DMS53 (cell line): ENCODE measurements at places on chromosomes 1 and 21.

DNA sequence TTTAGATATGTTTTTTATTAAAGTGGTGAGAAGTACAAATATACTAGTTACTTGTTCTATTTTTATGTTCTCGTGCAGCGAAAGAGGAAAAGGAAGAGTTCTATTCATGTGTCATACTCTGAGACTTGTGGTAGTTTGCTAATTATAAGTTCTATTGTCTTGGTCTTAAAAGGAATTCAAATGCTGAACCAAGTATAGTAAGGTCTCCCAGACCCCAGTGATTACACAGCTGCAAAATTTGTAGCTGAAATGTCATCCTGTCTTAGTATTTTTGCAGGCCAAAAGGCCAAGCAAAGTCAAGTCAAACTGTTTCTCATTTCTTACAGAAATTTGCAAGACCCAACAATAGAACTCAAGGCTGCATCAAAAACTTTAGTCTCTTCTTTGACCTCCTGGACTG is 268.7 kb downstream of the CHRM3 start:
- no peak for DNase-seq

GRCh38 chr1:39721664-39722063 is 17.0 kb upstream of the PPIE start:
- peak; percentile 30 for DNase-seq

DNA sequence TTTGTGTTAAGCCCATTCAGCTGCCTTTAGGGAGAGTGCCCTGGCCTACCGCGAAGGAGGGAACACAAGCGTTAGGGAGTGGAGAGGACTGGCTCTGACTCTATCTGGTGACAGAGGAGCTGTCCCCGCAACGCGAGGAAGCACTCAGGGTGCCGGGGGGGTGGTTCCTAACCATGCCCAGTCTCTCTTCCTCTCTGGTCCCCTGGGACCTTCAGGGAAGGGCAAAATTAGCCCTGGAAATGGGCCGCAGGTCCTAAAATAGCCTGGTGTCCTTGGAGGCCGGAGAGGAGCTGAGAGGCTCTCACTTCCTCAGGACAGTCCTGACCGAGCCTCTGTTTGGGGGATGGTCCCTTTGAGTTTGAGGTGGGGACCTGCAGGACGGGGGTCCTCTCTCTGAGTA is 5.8 kb downstream of the SLC45A1 start:
- DNase-seq = no peak

DNA sequence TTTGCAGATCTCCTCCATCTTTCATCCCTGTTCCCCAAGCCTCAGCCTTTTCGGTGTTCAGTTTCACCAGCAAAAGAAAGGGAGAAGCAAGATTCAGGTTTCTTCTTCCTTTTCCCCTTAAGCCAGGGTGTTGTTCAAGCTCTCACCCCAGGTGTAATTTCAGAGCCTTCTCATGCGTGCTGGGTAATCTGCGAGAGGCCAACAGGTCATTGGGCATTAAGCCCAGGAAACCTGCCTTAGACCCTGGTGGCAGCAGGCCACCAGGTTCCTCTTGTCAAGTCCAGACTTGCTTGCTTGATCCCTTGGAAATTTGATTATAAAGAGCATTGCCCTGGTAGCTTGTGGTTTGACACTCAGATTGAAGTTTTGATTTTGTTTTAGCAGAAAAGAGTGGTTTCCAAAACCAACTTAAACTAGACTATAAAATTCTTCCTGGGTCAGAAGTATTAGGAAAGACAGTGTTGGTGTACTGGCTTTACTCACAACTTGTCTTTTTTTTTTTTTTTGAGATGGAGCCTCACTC is 6.9 kb downstream of the AKR1A1 start:
- DNase-seq = no peak

- DNase-seq = no peak
Measured at GRCh38 chr1:203276408-203276807, 28.9 kb upstream of the BTG2 start.

- DNase-seq = no peak
Measured at GRCh38 chr1:36132029-36132428, 7.0 kb upstream of the COL8A2 start.

- no peak for DNase-seq
Measured at GRCh38 chr21:36663033-36663855, 35.7 kb upstream of the SIM2 start.

GRCh38 chr1:208919371-208919770 is 664.1 kb upstream of the CAMK1G start:
- DNase-seq = peak; percentile 33

DNA sequence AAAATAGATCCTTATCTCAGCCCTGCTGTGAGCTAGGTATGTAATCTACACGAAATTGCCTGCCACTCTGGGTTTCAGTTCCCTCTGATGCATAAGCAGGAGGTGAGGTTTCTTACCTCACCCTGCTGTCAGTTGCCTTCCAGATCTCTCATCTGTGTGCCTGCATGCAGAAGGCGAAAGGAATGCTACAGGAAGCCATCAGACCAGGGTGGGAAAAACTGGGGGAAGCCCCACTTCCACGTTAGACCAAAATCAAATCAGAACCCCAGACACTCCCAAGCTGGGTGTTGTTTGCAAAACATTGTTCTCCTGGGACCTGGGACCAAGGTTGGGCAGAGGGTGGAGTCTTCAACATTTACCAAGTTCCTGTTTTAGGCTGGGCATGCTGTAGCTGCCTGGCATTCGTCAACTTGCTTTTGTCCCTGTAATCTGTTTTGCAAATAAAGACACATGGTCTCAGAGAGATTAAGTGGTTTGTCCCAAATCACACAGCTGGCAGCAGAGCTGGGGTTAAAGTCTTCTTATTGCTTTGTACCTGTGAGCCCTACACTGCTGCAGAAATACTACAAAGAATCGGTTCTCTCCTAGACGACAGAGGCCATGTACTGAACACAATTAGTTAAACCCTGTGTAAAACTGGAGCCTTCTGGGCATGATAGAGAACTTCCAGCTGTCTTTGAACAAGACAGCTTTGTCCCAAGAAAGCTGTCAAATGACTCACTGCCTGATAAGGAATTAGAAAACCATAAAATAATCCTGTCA is 389.7 kb upstream of the RUNX1 start:
- DNase-seq = no peak

- DNase-seq = peak; percentile 69
Measured at GRCh38 chr21:31198575-31198974, 145.5 kb downstream of the TIAM1 start.

GRCh38 chr1:162649583-162649982 is 17.3 kb downstream of the DDR2 start:
- no peak for DNase-seq

DNA sequence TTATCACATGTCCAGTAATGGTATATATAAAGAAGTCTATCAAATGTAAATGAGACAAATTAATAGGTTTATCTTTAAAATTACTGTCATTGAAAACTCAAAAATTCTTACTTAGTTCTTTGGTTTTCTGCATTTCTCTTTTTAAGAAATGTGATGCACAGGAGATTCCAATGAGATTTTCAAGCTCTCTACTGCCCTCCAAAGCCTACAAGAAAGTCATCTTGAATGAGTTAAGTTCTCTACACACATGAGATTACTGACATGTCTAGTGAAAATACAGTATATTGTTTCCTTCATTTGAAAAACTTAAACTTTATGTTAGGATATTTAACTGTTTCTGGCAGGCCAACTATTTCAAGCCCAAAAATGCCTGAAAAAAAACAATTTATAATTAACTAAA is 68.8 kb downstream of the ITGB3BP start:
- DNase-seq = peak; percentile 38

DNA sequence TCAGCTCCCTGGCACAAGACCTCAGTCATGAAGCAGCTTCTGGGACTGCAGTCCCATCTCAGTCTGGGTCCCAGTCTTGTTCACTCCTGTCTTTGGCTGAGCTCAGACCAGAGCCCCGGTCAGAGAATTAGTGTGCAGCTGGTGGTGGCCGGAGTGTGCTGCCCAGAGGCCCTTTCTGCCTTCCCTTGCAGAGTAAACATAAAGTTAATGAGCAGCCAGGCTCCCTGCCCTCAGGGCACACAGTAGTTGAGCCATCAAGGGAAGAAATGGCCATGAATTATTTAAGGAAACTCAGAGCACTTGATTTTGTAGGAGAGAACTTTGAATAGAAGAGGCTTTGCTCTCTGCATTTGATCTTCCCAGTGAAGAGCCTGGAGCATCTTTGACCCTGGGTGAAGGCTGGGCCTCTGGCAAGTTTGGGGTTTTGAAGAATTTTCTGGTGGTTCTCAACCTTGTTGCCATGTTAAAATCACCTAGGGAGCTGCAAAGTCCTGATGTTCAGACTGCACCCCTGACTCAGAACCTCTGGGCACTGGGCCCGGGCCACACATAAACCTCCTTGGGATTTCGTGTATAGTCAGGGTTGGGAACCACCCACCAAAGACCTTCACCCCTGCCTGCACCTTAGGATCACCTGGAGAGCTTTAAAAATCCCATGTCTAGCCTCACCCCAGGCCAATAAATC is 26.4 kb upstream of the SELENON start:
- peak; percentile 86 for DNase-seq

- no peak for DNase-seq
Measured at GRCh38 chr1:7293702-7294629, 477.1 kb upstream of the VAMP3 start.

GRCh38 chr1:198598796-198599321 is 40.0 kb upstream of the PTPRC start:
- peak; percentile 88 for DNase-seq

DNA sequence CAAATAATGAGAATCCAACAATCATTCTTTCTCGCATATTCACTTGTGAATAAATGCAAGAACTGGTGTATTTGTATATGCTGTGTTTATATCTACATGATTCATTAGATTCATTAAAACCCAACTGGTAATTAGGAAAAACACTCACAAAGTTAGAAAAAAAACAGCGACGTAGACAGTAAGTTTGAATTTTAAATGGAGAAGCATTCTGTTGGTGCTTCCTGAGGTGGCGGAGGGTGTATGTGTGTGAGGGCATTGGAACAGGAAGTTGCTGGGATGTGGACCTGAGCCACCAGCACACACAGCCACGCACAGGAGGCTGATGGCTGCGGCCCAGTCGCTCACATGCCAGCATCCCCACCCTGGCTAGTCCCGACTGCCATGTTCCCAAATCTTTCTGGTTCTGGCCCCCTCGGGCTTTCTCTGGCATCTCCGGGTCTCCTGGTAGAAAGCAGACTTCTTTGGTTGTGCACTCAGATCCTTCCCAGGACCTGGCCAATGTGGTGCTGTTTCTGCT is 121.6 kb upstream of the IRF2BP2 start:
- no peak for DNase-seq

DNA sequence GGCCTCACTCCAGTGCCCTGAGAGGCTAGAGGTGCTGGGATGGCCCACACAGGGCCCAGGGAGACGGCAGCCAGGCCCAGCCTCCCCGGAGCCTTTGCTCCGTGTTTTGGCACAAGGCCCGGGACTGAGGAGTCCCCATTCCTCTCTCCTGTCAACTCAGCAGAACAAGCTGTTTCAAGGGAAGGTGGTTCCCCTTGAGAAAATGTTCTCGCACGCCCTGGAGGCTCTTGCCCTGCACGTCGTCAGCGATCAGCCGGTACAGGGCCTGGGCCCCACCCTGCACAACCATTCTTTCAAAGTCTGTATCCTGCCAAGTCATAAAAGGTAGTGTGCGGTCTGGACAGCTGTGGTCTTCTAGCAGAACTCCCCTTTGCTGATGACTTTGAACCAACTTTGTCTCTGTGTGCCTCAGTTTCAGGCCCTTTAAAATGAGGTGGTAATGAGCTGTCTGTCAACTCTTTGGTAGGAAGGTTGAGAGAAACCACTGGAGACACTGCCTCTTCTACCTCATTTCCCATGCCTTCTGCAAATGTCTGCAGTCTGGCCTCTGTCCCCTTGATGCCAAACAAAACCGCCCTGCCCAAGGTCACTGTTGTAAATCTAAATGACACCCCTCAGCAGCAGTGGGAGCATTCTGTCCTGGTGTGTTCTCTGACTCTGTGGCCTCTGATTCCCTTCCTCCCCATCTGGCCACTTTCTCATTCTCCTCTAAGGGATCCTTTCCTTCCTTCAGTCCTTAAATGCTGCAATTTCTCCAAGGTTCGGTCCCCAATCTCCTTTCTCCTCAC is 138.6 kb upstream of the JUN start:
- DNase-seq = no peak

DNA sequence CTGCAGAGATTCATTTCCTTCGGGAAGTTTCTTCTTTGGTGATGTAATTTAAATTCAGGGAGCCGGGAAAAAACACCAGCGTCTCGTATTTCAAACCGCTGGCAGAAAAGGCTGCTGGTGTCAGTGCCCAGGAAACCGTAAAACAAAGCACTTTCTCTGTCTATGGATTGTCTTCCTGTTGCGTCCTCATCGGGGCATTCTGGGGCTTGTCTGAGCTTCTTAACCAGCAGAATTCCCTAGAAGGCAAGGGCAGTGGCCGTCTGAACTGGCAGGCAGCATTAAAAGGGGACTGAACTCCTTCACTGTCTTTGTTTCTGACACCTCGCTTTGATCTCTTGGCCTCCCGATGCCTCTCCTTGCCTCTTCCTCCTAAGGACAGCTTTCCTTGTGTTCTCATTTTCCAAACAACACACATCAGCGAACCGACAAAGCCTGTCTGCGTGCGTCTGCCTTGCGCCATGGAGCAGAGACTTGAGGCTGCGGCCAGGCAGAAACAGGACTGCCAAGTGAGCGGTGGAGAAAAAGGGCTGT is 391.6 kb upstream of the VAMP3 start:
- DNase-seq = peak; percentile 59

DNA sequence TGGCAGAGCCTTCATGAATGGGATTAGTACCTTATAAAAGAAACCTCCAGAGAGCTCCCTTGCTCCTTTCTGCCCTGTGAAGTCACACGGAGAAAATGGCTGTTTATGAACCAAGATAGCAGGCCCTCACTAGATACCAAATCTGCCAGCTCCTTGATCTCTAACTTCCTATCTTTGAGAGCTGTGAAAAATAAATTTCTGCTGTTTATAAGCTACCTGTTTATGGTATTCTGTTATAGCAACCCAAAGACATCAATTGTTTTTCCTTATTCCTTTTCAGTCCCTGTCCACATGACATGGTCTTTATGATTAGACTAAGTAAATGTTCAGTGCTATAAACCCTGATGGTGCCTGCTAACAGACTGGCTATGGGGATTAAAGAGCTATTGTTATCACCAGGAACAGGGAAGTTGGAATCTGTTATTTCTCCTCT is 9.7 kb upstream of the STIL start:
- DNase-seq = peak; percentile 74

- no peak for DNase-seq
Measured at GRCh38 chr1:4517186-4517954, 137.0 kb upstream of the AJAP1 start.

DNA sequence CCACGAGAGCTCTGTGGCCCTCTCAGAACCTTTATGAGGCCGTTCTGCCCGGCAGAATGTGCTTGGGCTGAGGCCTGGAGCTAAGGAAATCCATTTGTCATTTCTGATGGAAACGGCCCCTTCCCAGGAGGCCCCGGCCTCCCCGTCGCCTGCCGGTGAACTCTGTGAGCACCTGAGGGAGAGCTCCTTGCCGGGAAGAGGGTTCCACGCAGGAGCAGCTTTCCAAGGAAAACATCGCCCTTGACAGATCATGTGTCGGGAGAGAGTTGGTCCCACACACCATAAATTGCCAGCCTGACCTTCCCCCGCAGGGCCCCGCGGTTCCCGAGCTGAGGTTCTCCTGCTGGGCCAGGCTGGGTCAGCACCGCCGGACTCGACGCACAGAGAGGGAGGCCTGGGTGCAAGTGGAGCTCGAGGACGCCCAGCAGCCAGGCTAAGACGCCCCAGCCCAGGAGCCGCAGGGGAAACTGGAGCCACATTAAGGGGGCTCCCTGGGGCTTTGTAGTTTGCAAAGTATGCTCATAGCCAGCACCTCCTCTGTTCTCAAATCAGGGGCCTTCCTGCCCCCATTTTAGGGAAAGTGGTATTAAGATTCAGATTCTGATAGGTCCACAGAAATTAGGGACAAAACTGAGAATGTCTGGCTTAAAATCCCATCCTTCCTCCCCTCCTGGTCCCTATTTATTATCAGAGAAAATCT is 239.5 kb downstream of the FOXD2 start:
- DNase-seq = no peak
